ENCODE measurements at places on chromosomes 4 and X.

- DNase-seq, result peak; percentile 42
These were observed 201.5 kb upstream of the FAM241A start for GRCh38 chr4:111943796-111944203.

DNA sequence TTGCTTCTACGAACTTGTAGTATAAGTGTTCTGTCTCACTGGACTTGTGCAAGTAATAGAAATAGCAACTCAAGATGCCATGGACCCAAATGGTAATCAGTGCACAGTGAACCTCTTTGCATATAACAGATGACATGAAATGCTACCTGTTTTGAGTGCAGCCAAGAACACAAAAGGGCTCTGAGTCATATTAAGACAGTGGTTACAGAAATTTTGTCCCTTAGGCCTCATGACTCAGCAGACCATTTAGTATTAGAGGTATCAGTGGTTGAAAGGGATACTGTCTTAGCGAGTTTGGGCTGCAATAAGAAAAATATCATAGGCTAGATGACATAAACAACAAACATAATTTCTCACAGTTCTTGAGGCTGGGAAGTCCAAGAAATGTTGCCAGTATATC, 502.9 kb upstream of the PCDH10 start:
- no peak for DNase-seq

DNA sequence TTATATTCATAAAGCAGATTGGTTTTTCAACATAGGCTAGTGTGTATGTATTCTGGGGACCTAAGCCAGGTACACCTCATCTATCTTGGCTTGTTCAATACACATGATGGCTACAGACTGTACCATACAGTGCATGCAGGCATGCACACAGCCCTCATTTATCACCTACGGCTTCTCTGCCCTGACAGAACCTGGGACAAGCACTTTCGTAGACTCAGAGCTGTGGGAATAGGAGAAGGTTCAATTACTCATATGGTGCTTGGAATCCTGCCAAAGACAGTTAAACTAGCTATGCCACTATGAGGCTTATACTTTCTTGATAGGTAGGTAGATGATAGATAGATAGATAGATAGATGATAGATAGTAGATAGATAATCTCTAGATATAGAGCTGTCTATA, 457.2 kb downstream of the GALNTL6 start:
- no peak for DNase-seq

GRCh38 chr4:24915121-24915922, 2.5 kb upstream of the CCDC149 start:
- DNase-seq, result no peak

GRCh38 chr4:88807499-88807898, 109.9 kb upstream of the NAP1L5 start:
- DNase-seq, result no peak

- no peak for DNase-seq
These were observed 9.6 kb downstream of the ZAR1 start for GRCh38 chr4:48499551-48500066.

- no peak for DNase-seq
These were observed 343.7 kb downstream of the GRIA2 start for GRCh38 chr4:157564218-157564617.

DNA sequence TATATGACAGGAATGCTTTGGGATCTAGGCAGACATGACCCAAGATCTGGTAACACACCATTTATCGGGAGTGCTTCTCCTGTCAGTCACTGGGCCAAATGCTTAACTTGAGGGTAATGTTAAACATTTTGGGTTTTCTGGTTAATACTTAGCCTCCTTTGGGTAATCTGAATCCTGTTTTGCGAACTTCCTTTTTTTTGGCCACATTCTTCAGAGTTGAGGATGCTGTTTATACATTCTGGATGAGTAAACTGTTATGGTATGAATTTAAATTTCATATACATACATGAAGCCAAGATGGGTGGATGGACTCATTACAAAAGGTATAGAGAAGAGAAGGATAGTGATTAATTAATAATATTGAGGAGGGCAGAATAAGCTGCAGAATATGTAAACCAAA, 36.1 kb downstream of the MID1IP1 start:
- no peak for DNase-seq

DNA sequence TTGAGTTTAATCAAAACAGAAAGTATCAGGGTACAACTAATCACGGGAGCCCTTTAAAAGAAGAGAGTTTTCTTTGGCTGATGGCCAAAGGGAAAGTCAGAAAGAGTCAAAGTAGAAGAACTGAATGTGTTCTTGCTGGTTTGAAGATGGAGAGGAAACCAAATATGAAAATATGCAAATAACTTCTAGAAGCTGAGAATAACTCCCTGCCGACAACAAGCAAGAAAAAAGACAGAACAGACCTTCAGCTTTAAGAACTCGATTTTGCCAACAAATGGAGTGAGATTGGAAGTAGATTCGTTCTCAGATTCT, 903.8 kb downstream of the STIM2 start:
- no peak for DNase-seq

DNA sequence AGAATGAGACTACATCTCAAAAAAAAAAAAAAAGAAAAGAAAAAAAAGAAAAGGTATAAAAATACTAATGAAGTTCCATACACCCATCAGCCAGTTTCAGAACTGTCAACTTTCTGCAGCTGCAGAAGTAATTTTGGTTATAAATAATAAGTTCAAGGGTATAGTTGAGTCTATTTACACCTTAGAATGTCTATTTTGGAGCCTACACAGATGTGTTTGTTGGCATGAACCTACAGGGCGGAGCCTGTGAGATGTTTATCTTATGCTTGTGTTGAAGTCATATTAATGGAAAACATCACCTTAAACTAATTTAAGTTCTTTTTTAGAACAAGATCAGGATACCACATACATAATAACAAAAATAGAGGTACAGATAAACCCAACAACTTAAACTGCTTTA, 85.8 kb downstream of the RAPGEF2 start:
- peak; percentile 38 for DNase-seq

- no peak for DNase-seq
These were observed 224.7 kb upstream of the PPP1R2C start for GRCh38 chrX:43002526-43003203.

GRCh38 chr4:149279776-149280175, 535.9 kb downstream of the IQCM start:
- no peak for DNase-seq

- no peak for DNase-seq
These were observed 848.5 kb downstream of the RAB28 start for GRCh38 chr4:12635629-12636028.

GRCh38 chr4:112865443-112865842, 184.0 kb upstream of the ANK2 start:
- no peak for DNase-seq

DNA sequence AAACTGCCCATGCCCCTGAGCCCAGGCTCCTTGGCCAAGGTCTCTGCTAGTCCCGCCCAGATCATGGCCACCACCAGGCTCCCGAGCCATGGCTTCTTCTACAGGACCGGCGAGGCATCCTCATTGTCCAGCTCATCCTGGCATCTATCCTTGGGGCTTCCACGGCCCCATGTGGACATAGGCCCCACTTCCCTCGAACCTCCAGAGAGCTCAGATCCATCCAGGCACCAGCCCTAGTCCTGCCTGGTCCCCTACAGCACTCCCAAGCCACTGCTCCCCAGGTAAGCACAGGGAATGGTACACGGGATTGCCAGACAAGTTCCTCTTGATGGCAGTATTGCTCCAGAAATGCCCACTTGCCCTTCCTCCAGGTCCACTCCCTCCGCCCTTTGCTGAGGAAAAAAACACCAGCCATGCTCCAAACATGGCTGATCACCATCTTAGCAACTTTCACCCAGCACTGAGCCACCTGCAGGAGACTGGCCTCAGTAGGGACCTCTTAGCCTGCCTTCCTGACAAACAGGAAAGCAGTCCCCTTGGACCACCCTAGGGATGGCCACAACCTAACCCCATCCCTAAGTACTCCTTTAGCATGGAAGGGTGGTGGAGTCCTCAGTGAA, 272.1 kb upstream of the AGTR2 start:
- DNase-seq, result no peak

DNA sequence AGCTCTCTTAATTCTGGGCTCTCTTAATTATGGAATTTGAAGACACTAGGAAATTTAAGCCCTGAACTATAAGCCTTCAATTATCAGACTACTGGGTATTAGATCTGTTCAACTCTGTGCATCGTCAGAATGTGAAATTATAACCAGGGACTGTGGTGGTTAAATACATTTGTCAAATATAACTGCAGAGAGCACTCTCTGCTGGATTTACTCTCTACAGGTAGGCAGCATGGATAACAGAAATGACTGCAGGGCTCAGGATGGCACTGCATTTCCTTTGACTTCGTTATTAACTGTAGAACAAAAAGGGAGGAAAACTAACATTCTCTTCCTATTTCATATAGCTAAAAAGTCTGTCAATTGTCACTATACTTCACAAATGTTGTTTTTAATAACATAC, 310.1 kb upstream of the RASGEF1B start:
- no peak for DNase-seq

DNA sequence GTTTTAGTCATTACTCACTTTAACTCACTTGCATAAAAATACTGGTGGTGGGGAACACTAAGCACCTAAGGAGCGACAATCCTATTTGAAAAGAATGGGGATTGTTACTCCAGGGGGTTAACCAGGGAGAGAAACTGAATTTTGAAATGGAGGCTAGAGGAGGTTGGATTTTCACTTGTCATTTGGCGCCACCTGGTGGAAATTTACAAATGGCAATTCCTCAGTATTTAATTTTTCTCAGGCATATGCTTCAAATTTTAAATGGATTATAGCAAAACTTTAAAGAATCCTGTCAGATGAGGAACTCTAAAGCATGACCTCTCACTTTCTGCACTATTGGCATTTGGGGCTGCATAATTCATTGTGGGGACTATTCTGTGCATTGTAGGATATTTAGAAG, 2.7 kb upstream of the GEMIN8 start:
- peak; percentile 67 for DNase-seq

DNA sequence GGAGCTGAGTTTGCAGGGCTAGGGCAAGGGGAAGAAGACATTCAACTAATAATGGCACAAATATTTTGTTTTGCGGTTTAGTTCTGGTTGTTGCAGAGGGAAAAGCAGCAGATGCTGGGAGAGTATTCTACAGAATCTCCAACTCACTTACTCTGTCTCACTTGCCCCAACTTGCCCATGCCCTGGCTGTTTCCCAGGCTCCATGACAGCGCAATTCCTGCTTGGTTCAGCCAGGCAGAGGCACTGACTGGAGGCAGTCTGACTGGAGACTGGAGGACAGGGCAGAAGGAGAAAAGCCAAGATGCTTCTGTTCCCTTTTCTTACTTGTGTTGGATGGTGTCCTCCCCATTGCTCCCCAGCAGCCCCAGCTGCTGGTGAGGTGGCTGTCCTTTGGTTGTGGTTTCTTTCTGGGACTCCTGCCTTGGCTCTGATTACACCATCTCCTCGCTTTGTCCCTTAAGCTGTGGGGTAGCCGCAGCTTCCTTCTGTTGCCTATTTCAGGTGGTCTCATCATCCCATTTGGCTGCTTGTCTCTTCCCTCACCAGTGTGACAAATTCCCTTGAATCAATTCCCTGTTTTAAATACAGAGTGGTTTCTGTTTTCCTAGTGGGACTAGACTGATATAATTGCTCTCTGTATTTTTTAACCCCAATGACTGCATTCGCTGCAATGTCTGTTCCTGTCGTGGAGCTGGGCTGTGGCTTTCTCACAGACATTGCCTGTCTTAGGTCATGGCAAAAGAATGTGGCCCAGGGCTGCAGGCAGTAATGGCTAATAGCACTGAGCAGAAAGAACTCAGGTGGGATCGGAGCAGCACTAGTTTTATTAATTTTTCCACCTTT, 24.2 kb upstream of the RASL11B start:
- DNase-seq, result no peak

DNA sequence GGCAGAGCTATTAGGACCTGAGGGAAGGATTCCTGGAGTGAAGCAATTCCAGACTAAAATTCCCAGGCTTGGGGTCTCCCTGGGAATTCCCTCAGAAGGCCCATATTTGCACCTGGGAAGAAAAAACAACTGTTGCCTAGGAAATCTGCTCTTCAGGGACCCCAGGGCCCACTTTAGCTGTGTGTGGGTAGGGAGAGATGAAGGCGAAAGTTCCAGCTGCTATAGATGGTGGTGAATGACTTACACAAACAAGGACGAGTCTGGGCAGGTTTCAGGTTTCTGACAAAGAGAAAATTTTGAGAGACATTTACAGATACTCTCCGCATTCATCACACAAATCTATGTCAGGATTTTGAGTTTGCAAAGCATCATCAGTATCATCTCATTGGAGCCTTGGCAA, 126.1 kb downstream of the GPC3 start:
- DNase-seq, result no peak

DNA sequence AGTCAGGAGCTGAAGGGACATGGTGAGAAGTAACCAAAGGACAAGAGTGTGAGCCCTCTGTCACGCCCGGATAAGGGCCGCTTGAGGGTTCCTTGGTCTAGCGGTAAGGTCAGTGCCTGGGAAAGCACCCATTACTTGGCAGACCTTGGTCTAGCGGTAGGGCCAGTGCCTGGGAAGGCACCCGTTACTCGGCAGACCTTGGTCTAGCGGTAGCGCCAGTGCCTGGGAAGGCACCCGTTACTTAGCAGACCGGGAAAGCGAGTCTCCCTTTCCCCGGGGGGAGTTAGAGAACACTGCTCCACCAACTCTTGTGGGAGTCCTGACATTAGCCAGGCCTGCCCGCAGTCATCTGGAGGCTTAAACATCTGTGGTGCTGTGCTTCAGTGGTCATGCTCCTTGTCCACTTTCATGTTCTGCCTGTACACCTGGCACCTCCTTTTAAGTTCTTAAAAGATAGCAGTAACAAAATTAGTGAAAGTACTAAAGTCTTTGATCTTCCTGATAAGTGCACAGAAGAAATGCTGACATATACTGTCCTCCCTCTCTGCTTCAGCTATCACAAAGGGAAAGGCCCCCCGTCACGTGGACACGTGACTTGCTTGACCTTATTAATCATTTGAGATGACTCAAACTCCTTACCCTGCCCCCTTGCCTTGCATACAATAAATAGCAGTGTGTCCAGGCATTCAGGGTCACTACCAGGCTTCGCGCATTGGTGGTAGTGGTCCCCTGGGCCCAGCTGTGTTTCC, 9.3 kb upstream of the SEC24B start:
- no peak for DNase-seq

DNA sequence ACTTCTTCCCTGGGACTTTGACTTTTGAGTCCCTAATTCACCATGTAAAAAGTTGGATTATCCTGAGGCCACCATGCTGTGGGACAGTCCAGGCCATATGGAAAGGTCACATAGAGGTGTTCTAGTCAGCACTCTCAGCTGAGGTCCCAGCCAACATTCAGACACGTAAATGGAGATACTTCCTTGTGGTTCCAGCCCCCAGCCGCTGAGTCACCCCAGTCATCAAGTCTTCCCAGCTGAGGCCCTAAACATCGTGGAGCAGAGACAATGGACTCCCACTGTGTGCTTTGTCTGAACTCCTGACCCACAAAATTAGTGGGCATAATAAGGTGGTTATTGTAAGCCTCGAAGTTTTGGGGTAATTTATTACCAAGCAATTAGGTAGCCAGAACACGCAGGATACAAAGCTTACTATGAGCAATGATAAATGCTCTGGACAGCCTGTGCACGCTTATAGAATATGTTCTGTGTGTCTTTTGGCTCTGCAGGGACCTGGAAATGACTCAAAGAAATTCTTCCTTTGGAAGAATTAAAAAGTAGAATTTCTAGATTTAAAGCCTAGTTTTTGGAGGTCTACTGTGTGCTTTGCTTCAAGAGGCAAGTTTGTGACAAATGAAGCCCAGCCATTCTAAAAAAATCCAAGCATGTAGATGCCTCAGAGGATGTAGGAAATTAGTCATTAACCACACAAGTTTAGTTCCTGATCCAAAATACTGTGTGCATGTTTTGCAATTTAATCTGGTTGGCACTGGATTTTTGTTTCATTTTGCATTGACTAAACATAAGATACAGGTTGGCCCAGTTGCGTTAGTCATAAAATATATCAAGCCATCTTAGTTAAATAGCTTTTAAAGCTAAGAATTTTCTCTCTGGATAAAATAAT, 33.2 kb upstream of the SLC9A7 start:
- peak; percentile 33 for DNase-seq

- no peak for DNase-seq
These were observed 175.4 kb downstream of the TBCK start for GRCh38 chr4:106140601-106141000.

Measured in hematopoietic multipotent progenitor cell treated with erythropoietin and hydrocortisone succinate and interleukin-3 and kit ligand, for 8 days (in vitro differentiated cells).